Activated T-helper 1 cell treated with anti-CD3 and anti-CD28 coated beads, Interleukin-2, amount 50 U/mL, for 16 hours (primary cell): ENCODE measurements at places on chromosomes 12 and 14.

DNA sequence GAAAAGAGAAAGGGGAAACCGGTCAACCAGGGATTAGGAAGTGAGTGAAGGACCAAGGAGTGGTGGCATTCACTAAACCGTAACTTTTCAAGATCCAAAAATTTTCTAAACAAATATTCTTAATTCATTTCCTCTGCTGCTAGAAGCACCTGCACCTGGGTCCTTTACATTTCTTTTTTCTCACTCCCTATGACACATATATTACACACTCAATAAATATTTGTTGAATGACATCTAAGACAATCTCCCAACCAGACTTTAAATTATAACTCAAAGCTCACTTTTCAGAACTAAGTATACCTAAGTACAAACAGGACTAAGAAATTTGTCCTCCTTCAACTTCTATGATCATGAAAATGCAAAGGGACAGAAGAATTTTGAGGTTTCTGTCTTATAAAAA, 11.1 kb downstream of the TTC5 start:
- DNase-seq, result no peak

DNA sequence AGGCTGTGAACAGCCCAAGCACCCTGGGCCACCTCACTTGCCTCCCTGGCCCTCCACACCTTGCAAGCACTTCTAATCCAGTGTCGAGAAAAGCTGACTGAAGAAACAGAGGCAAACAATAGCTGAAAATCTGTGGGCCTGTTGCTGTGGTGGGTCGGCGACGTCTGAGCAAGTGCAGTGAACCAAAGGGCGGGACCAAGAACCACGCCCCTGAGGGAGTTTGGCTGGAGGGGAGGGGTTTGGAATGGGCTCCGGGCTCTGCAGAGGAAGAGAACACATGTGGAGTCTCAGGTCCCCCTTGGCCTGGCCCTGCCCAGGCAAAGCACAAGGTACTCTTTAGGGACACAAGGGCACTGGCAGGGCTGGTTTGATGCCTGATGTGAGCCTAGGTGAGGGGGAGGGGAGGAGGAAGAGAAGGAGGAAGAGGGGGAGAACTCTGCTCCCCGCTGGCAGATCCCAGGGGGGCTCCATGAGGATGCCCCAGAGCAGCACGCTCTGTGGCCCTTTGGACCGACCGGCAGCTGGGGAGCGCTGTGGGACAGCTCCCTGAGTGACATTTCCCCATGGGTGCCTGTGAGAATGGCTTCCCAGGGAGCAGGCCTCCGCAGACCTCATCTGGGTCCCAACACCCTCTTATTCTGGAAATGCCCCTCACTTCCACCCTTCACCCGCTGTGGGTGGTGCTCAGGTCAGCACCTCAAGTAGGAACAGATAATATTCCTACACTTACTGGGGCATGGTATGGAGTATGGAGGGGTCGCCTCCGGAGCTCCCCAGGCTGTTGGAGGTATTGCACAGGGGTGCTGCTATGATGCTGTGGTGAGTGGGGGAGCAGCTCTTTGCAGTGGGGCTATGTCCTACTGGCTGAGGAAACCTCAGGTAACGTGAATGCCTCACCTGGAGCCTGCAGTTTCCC, 85.5 kb downstream of the CPSF2 start:
- no peak for DNase-seq

- DNase-seq, result no peak
Observed at GRCh38 chr14:69696204-69696527, 70.8 kb upstream of the SRSF5 start.

GRCh38 chr12:116257215-116257614, 20.3 kb downstream of the MED13L start:
- DNase-seq, result no peak

- no peak for DNase-seq
Observed at GRCh38 chr12:6112004-6112403, 12.5 kb downstream of the VWF start.

- DNase-seq, result no peak
Observed at GRCh38 chr14:40398981-40399380, 966.7 kb upstream of the FBXO33 start.

DNA sequence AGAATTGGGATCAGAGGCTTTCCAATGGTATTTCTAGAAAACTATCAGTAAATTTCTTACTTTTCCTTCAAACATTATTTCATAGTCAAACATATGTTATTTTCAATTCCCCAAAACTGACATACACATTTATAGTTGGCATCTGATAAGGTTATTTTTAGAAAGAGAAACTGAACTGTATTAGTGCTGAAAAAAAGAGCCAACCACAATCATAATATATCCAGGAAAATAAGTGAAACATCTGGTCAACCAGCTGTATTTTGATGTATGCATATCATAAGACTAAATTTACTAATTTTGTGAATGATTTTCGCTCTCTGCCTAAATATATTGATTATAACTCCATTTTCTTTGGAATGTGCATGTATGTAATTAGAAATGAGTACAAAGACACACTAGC, 554.2 kb downstream of the FLRT2 start:
- DNase-seq, result no peak

DNA sequence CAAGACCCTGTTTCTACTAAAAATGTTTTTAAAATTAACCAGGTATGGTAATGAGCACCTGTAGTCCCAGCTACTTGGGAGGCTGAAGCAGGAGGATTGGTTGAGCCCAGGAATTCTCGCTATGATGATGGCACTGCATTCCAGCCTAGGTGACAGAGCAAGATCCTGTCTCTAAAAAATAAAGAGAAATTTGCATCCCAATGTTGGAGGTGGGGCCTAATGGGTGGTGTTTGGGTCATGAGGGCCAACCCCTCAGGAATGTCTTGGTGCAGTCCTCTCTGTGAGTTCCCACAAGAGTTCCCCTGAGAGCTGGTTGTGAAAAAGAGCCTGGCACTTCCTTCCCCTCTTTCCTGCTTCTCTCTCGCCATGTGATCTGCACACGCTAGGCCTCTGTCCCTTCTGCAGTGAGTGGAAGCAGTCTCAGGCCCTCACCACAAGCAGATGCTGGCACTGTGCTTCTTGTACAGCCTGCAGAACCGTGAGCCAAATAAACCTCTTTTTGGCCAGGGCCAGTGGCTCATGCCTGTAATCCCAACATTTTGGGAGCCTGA, 11.3 kb downstream of the ACOT6 start:
- DNase-seq, result no peak

GRCh38 chr12:116474331-116474730, 84.8 kb upstream of the MAP1LC3B2 start:
- DNase-seq, result no peak

- DNase-seq, result no peak
Observed at GRCh38 chr12:114671066-114671442, 12.9 kb downstream of the TBX3 start.

DNA sequence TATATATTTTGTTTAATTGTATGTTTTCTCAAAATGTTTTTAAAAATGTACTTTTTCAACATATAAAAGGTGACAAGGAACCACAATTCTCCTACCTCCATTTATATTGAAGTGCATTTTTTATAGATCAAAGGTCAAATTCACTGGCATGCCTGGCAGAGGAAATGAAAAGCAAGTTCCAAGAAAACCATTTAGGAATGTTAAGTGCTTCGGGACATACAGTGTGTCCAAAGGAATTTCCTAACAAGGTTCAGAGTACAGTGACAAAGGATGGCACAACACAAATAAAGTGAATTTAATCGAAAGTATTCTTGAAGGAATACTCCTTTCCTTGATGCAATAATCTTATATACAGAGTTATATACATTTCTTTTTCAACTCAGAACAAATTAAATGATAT, 242.3 kb downstream of the CCER1 start:
- no peak for DNase-seq

DNA sequence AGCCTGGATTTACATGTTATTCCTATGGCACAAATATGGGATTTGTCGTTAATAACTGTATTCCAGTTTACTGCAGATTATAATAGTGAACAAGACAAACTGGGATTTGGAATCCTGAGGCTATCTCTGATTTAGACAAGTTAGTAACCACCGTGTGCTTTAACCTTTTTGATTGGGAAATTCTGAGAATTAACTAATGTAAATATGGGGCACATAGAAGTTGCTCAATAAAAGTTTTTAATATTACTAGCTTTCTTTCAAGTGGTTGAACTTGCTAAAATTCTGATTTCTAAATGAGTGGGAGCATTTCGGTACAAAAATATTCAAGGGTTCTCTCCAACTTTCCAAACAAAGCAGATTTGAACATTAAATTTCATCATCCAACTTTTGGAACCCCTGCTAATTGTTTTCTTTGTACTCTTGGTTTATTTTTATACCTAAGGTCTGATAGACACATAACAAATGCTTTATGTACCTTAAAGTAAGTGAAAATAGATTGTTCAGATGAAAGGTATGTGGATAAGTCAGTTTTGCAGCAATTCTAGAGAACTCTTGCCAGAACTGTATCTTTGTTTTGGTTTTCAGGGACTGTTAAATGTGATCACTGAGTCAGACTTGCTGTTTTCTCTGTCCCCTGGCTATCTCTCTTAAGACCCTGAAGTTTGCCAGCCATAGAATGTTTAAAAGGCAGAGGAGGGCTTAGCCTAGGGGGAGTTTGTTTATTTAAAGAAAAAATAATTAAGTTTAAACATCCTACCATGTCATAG, 57.5 kb downstream of the FRS2 start:
- no peak for DNase-seq

DNA sequence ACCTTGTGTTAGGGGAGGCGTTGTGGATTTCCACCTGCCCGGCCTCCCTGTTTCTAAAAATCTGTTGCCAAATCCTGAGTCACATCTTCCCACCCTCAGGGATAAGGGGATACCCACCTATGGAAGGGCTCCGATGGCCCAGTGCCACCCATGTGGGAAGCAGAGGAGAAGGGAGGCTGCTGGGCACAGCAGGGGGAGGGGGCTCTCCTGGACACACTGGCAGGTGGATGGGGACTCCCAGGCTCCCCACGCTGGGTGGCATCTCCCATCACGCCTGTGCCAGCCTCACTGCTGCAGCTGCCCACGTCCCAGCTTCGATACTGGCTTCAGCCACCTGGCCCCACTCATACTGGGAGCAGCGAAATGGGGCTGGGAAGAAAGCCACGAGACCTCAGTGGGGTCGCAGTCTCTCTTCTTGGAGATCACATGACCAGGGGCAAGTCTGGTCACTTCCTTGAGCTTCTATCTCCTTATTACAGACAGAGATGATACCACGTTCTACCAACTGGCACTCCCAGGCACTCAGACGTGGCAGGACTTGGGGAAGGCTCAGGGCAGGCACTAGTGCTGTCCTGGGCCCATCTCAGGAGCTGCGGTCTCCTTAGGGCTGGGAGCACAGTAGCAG, 72.2 kb downstream of the PITPNM2 start:
- DNase-seq, result no peak

DNA sequence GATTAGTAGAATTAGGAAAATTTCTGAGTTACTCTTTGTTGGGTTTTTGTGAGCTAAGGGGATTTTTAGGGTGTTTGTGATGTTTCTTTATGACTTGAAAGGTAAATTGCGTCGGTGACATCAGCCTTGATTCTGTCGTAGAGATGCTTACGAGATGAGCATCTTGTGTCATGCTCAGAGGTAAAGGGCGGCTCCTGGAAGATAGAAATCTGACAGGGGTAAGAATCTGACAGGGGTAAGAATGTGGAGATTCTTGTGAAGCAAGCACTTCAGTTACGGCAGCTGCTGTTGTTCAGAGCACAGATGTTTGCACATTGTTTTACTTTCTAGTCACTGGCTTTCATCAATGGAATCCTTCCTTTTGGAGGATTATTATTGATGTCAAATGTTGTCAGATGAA, 22.5 kb downstream of the EML1 start:
- no peak for DNase-seq

GRCh38 chr12:51306507-51306906, 17.5 kb downstream of the BIN2 start:
- no peak for DNase-seq

GRCh38 chr14:80587096-80587724, 354.3 kb downstream of the CEP128 start:
- no peak for DNase-seq

DNA sequence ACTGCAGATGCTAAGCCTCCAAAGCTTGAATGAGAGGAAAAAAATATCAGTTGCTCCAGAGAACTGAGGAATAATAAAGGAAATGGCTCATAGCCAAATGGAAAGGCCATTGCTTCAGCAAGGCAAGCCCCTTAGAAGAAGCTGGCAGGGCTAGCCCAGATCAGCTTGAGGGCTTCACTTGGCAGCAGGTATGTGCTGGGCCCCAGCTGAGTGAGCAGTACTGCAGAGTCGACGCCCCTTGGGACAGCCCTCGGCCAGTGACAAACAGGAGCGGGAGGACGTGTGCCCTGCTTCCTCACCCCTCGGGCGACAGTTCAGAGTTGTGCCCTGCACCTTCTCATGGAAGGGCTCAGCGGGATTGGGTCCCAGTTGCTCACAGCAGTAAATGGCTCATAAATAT, 1031.2 kb upstream of the TMEM132C start:
- no peak for DNase-seq

- DNase-seq, result no peak
Observed at GRCh38 chr14:74267588-74267987, 28.3 kb downstream of the VSX2 start.

DNA sequence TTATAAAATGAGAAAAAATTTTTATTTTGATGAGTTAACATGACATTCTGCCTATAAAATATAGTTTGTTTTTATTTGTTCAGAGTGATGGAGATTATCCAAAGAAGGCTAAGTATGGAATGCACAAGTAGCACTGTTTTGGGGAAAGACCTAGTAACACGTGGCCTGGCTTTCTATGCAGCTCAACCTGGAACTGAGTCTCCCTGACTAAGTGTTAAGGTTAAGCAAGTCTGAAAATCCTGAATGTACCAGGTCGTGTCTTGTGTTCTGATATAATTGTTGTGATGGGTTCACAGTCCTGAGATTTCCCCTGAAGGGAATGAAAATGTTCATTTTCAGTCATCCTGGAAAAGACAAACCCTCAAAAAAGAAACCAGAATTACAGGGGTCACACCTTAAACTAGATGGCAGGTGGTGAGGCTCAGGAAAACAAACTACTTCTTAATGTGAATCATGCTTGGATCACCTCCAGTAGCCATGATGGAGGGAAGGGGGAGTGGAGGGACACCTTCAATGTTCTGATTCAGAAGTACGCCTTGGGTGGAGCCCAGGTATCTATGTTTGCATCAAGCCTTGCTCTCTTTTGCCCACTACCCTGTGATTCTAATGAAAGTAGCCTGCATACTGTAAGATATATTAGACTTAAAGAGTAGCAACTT, 236.8 kb downstream of the ALX1 start:
- DNase-seq, result no peak

GRCh38 chr12:132171293-132171967, 27.2 kb downstream of the NOC4L start:
- no peak for DNase-seq

- DNase-seq, result no peak
Observed at GRCh38 chr12:51911788-51912711, 4.7 kb downstream of the ACVRL1 start.

DNA sequence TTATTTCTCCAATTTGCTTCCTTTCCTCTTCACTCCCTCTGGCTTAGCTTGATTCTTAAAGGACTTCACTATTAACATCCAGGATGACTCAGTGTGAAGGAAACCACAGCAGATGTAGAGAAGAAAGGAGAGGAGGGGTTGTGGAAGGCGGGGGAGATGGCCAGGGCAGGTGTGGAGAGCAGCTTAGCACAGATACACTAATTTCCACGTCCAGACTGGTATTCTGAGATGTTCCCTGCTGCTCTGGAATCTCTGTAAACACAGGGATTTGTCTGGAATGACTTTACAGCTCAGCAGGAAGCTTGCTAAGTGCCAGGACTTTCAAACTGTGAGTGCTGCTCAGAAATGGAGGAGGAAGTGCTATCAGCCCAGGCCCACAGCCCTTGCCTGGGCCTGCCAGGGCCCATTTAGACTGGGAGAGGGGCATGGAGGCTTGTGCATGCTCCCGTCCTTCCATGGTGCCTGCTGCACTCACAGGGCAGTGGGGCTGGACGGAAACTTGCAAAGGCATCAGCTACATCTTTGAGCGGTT, 202.5 kb upstream of the DDHD1 start:
- no peak for DNase-seq
